ENCODE measurements at places on chromosomes 5 and 9. TPM values are rescaled to one million over a fixed set of nuclear protein-coding genes. Genes with fewer than 3 reads are reported as not detected.

TNC gene
- 34.2 TPM for total RNA-seq

ASTN2 gene
- 7.1 TPM for total RNA-seq

TMEM174 gene
- total RNA-seq: not detected

SPINK7 gene
- total RNA-seq: not detected

JAKMIP2 gene
- not detected for total RNA-seq

KIF4B gene
- not detected for total RNA-seq

IL12B gene
- total RNA-seq: not detected

DBH gene
- not detected for total RNA-seq
